ENCODE measurements at places on chromosomes 3 and 15.

GRCh38 chr3:28840976-28841376, 439.9 kb upstream of the RBMS3 start:
- DNase-seq: no peak

GRCh38 chr3:54619053-54619452, 308.8 kb downstream of the LRTM1 start:
- DNase-seq: no peak

DNA sequence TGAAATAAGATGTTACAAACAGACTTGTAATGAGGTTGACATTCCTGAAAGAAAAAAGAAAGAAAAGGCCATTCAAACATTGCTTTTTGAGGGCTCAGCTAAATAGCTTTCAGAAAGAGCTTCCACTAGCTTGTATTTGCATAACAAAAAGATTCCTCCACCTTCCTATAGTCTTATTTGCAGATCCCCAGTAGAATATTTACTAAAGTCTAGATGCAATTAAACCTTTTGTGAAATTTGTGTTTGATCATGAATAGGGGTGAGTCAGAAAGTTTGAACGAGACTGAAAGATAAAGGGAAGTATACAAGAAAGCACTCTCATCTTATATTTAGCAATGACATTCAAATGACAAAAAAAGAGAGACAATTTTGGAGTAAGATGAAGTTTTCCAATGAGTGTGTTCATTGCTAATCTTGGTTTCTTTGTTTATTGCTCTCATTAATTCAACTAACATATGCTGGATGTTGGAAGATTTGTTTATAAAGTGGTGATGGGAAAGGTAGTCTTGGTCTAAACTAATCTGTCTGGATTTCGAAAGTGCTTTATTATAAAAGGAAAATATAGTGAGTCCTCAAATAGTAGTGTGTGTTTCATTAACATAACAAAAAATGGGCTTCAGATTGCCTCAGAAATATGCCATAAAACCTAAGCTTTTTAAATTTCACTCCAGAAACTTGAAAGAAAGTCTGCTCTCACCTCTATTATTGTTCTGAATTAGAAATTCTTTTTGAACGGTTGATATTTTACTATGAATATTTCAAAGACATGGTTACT, 9.1 kb upstream of the CADPS start:
- DNase-seq: no peak

GRCh38 chr15:100261302-100262240, 80.2 kb downstream of the ADAMTS17 start:
- DNase-seq: no peak

DNA sequence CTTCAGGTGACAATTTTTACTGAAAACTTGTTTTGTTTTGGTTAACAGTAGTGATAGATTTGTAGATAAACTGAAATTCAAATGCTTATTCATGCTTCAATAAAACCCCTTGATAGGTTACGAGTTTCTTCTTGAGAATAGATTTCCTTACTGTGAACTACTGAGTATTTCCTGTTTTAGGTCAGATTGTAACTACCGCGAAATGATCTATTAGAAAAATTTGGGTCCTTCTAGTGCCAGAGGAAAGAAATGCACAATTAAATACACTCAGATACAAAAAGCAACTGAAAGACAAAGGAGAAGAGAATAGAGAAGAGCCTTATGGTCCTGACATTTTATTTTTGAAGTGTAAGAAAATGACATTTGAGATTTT, 251.7 kb upstream of the TBL1XR1 start:
- no peak for DNase-seq
